ENCODE measurements at places on chromosomes 1 and 21.
A peak's percentile ranks its signal among the peaks of the same experiment; 100 is the strongest.

GRCh38 chr1:220877377-220878095 is 1.7 kb upstream of the HLX start:
- H3K36me3 ChIP-seq, result peaks cover 18% of the 10 kb centered on the region
- H3K27ac ChIP-seq, result no peak overlapping the region
- peaks cover 31% of the 10 kb centered on the region for H3K4me1 ChIP-seq
- peaks cover 72% of the 10 kb centered on the region for H3K27me3 ChIP-seq
- peak overlapping the region; percentile 49 for H3K4me3 ChIP-seq
- DNase-seq, result no peak

DNA sequence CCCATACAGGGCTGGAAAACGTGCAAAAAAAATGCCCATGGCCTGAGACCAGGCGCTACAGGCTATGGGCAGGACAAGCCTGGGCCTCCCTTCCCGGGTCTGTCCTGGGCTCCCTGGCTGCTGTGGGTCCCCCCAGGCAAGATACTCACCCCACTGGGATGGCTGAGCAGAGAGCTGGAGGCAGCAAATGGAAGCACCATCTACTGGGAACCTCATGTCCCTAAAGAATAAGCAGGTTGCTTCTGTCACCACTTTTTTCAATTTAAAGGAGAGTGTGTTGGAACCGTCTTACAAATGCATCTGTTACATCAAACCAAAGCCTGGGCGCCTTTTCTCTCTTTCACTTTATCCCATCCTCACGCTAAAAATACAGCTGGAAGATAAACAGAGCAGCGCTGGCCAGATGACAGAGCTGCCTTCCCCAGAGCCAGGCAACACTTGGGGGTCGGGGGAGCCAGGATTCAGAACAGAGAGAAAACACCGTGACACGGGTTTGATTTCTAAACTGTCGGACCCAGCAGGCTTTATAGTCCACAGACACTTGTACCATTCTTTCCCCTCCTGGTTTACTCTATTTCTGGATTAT is 262.1 kb upstream of the VAMP3 start:
- DNase-seq, result no peak
- no peaks in the 10 kb centered on the region for H3K36me3 ChIP-seq
- H3K27me3 ChIP-seq, result no peaks in the 10 kb centered on the region
- no peak overlapping the region for H3K27ac ChIP-seq
- no peak overlapping the region for H3K4me3 ChIP-seq
- H3K4me1 ChIP-seq, result no peaks in the 10 kb centered on the region

DNA sequence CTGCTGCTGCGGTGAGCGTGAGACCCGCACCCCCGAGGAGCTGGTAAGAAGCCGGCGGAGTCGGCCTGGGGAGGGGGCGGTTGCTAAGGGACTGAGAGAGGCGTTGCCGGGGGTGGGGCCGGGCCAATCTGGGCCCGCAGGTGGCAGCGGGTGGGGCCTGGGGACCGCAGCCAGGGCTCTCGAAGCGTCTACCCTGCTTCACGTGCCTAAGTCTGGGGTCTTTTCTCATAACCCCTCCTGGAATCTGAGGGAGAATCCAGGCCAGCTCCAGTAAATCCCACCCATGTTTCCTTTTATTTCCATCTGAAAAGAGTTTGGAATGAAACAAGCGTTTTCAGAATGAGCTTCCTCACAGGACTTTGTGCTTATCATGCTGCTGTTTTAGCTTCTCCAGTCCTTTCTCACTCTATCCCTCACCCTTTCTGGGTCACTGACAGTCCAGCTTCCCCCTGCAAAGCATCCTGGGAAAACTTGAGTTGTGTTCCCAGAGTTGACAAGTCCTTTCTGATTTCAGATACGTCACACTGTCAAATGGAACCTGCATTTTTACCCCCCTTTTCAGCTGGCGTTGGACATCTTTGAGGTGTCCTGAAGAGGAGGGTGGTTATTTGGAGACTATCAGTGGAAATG is 431 bp downstream of the CLCN6 start:
- H3K4me1 ChIP-seq, result peaks cover 56% of the 10 kb centered on the region
- H3K27me3 ChIP-seq, result no peaks in the 10 kb centered on the region
- peak overlapping the region; percentile 90 for H3K4me3 ChIP-seq
- DNase-seq, result no peak
- peak overlapping the region; percentile 88 for H3K27ac ChIP-seq

DNA sequence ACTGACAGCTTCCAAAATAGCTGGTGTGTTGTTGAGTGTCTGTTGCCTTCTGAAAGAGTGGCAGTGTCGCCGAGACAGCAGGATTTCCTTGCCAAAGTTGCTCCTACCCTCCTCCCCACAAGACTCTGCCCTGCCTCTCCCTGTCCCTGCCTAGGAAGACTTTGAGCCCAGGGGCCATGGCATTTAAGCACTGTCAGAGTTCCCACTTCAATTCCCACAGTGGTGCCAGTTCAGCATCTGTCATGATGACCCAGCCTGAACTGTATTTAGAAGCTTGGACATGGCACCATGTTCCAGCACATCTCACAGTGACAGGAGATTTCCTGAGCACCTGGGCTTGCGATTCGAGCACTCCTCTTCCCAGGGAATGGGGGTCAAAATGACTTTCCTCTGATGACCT is 43.6 kb downstream of the TBX15 start:
- no peak for DNase-seq
- H3K4me3 ChIP-seq, result no peak overlapping the region
- H3K36me3 ChIP-seq, result no peaks in the 10 kb centered on the region
- H3K4me1 ChIP-seq, result no peaks in the 10 kb centered on the region

DNA sequence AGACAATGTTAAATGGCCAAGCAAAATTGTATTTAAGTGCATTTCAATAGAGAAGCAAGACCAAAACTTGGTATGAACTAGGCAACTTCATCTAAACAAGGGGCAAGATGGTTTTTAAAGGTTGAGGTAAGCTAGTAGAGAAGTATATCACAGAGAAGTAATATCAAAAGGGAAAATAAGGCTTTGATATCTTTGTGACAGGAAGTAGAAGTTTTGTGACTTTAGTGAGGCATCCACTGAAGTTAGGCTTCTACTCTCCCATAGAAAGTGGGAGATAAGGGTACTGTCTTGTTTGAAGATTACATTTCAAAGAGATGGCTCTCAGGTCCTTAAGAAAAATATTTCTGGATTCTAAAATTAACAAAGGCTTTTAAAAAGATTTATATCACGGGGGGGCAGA is 8.9 kb downstream of the OR10T2 start:
- H3K27me3 ChIP-seq, result peaks cover 2% of the 10 kb centered on the region
- DNase-seq, result no peak
- H3K36me3 ChIP-seq, result no peaks in the 10 kb centered on the region
- no peaks in the 10 kb centered on the region for H3K4me1 ChIP-seq
- H3K27ac ChIP-seq, result no peak overlapping the region
- H3K4me3 ChIP-seq, result no peak overlapping the region

DNA sequence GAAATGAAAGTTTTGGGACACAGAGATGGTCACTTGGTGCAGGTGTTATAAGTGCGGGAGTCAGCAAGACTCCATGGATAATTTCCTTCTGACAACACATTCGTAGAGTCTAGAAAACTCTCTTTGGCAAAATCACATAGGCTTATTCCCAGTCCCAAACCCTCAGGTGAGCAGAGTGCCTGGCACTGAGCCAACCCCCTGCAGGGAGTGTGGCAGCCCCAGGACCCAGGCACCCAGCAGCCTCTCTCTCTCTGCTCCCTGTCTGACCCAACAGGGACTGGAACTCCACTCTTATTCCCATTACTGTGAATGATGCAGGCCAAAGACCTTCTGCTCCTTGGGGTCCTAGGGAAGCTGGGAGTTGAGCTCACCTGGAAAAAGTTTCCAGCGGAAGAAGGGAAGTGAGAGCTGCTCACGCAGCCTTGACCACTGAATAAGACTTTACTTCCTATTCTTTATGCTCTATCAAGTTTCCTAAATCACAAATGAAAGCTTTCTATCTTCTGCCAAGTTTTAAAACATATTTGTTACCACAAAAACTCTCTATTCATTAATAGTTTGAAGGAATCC is 132.6 kb upstream of the ETV3 start:
- H3K36me3 ChIP-seq, result no peaks in the 10 kb centered on the region
- no peak for DNase-seq
- H3K4me3 ChIP-seq, result no peak overlapping the region

DNA sequence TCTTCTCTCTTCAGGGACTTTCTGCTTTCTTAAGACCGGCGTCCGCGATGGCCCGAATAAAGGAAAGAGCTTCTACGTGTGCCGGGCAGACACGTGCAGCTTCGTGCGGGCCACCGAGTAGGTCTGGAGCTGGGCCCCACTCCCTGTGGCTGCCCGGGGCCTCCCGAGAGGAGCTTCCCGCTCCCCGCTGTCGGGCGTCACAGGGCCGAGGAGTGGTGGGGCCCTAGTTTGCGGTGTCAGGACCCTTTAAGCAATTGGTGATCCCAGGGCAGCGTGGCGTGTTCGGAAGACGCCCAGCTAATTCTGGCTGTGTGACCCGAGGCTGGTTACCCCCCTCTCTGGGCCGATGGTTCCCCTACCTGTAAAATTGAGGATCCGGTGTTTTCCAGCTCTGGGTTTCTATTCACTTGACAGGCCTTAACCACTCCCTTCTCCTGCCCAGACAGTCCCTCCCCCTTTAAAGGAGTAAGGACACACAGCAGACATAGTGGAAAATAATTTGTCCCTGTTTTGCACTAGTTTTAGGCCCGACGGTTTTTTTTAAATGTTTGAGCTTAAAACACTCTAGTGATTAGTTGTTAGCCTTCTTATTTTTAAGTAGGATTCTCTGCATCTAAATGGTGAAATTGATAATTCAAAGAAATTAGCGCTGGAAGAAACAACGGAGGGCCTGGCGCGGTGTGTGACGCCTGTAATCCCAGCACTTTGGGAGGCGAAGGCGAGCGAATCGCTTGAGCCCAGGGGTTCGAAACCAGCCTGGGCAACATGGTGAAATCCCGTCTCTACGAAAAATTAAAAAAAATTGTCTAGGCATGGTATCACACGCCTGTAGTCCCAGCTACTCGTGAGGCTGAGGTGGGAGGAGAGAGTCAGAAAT is 553 bp downstream of the TTF2 start:
- no peak overlapping the region for H3K4me3 ChIP-seq
- no peak overlapping the region for H3K27ac ChIP-seq
- H3K27me3 ChIP-seq, result no peaks in the 10 kb centered on the region
- peaks cover 50% of the 10 kb centered on the region for H3K36me3 ChIP-seq

DNA sequence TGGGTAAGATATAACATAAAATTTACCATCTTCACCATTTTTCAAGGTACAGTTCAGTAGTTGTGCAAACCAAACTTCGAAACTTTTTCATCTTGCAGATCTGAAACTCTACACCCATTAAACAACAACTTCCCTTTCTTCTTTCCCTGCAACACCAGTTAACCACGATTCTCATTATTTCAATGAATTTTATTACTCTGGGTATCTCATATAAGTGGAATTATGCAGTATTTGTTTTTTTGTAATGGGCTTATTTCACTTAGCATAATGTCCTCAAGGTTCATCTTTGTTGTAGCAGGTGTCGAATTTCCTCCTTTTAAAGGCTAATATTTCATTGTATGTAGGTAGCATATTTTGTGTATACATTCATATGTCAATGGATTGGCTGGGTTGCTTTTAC is 146.1 kb downstream of the SPATA46 start:
- H3K4me1 ChIP-seq, result no peaks in the 10 kb centered on the region
- no peak overlapping the region for H3K27ac ChIP-seq
- no peaks in the 10 kb centered on the region for H3K36me3 ChIP-seq
- peaks cover 19% of the 10 kb centered on the region for H3K27me3 ChIP-seq
- no peak for DNase-seq

- DNase-seq, result no peak
- H3K36me3 ChIP-seq, result peaks cover 80% of the 10 kb centered on the region
These were observed 59.8 kb upstream of the SDC3 start for GRCh38 chr1:30968220-30968971.

GRCh38 chr1:228157729-228158126 is 7.9 kb upstream of the IBA57 start:
- no peak overlapping the region for H3K4me3 ChIP-seq
- no peaks in the 10 kb centered on the region for H3K27me3 ChIP-seq
- H3K36me3 ChIP-seq, result no peaks in the 10 kb centered on the region
- no peak for DNase-seq
- peaks cover 8% of the 10 kb centered on the region for H3K4me1 ChIP-seq
- H3K27ac ChIP-seq, result no peak overlapping the region

GRCh38 chr1:240244968-240245628 is 153.4 kb downstream of the FMN2 start:
- H3K4me3 ChIP-seq, result no peak overlapping the region
- no peaks in the 10 kb centered on the region for H3K4me1 ChIP-seq
- DNase-seq, result no peak
- H3K36me3 ChIP-seq, result no peaks in the 10 kb centered on the region
- no peak overlapping the region for H3K27ac ChIP-seq

- no peak for DNase-seq
- no peak overlapping the region for H3K27ac ChIP-seq
- no peaks in the 10 kb centered on the region for H3K36me3 ChIP-seq
- H3K27me3 ChIP-seq, result no peaks in the 10 kb centered on the region
- H3K4me1 ChIP-seq, result peaks cover 15% of the 10 kb centered on the region
- H3K4me3 ChIP-seq, result no peak overlapping the region
These were observed 91.9 kb upstream of the IRF2BP2 start for GRCh38 chr1:234701737-234702341.

- no peaks in the 10 kb centered on the region for H3K36me3 ChIP-seq
- H3K27ac ChIP-seq, result no peak overlapping the region
These were observed 41.4 kb upstream of the NFASC start for GRCh38 chr1:204829133-204829825.

- H3K27me3 ChIP-seq, result peaks cover 2% of the 10 kb centered on the region
- no peak for DNase-seq
- no peak overlapping the region for H3K4me3 ChIP-seq
- H3K36me3 ChIP-seq, result peaks cover 14% of the 10 kb centered on the region
These were observed 68.7 kb upstream of the C1orf105 start for GRCh38 chr1:172351754-172352161.

DNA sequence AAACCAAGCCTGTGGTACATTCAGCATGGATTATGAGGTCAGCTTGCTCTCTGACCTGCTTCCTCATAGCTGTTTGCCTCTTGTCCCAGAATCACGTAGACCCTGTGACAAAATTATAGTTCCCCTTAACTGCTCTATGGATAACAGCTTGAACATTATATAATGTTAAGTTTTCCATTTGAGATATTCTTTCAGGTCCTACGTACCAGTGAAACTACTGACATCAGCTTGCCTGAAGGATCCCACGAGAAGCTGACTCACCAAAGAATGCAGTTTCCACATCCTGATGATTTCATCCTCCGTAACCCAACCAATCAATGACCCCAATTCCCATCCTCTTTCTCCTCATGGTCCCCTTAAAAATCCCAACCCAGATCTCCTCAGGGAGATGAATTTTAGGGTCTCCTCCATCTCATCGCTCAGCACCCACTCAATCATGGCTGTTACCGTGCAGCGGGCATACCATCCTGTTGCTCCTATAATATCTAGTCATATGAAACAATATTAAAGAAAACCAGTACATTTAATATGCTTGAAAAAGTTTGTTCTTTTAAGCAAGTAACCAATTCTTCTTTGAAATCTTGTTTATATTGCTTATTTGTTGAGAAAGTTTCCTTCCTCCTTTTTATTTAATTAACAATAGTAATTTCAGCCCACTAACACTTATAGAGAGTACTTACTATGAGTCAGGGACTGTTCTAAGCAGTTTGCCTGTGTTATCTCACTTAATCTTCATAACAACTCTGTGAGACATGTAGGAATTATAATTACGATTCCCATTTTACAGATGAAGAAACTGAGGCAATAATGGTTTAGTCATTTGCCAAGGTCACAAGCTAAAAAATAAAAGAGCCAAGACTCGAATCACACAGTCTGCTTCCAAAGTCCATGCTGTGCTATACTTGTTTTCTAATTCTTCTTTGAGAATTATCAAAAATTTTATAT is 27.4 kb downstream of the CHML start:
- no peak overlapping the region for H3K4me3 ChIP-seq
- H3K4me1 ChIP-seq, result peaks cover 28% of the 10 kb centered on the region
- no peaks in the 10 kb centered on the region for H3K36me3 ChIP-seq
- no peak for DNase-seq
- H3K27ac ChIP-seq, result peak overlapping the region; percentile 35
- H3K27me3 ChIP-seq, result no peaks in the 10 kb centered on the region

- no peaks in the 10 kb centered on the region for H3K4me1 ChIP-seq
- no peak overlapping the region for H3K27ac ChIP-seq
- peaks cover 63% of the 10 kb centered on the region for H3K27me3 ChIP-seq
- no peak overlapping the region for H3K4me3 ChIP-seq
These were observed 1.4 kb downstream of the LRRN2 start for GRCh38 chr1:204684206-204684570.

All from activated T-helper 2 cell treated with anti-CD3 and anti-CD28 coated beads, Interferon-gamma antibody, Interleukin-2, Interleukin-4, amounts not matched to agents 10 μg/mL and 5 μg/mL and 100 μg/mL, durations not matched to agents 14 hours and 24 hours and 36 hours (primary cell).